ENCODE measurements at places on chromosomes 16 and 17.

GRCh38 chr16:85252461-85252860 is 140.2 kb upstream of the CIBAR2 start:
- no peak for DNase-seq

GRCh38 chr17:40884708-40885512 is at the start of gene KRT20:
TSS of gene KRT20 (minus strand) at chr17:40885242. CDS start at chr17:40885185, 57 bp downstream.
- DNase-seq, result peak; percentile 48

DNA sequence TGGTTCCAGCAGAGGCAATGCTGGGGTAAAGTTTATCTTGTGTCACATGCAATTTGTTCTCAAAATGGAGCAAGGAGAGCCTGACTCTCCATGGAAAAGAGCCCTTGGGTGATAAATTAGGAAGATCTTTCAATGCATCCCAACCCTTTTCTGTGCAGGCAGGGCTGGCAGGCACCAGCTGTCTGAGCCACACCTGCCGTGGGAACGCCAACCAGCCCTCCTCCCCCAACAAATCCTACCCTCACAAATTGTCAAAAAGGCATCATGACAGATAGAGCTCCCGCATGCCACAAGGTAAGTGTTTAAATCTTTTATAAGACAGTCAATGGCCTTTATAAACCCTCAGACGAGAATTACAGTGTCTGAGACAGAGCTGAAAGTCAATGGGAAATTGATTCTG is 418.5 kb upstream of the CDH5 start:
- no peak for DNase-seq

DNA sequence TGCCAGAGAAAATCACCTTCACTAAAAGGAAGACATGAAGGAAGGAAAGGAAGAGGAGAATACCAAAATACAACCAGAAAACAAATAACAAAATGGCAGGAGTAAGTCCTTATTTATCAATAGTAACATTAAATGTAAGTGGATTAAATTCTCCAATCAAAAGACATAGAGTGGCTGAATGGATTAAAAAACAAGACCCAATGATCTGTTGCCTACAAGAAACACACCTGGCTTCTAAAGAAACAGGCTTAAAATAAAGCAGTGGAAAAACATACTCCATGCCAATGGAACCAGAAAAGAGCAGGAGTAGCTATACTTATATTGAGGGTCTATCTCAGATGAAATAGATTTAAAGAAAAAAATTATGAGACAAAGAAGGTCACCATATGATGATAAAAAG is 86.4 kb upstream of the METRNL start:
- DNase-seq, result no peak

DNA sequence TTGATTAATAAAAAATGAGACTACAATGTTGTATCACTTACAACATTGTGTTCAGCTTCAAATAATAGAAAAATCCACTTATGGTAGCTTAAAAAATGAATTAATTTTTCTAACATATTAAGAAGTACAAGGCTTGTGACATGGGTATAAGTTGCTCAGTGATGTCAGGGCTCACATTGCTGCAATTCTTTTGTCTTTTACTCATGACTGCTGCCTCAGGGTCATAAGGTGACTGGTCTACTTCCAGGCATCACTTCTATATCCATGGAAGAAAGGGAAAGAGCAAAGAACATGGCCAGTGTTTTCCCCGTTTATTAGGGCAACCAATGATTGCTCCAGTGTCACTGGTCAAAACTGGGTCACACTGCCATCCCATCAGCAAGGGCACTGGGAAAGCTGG is 295.3 kb downstream of the MAP2K4 start:
- DNase-seq, result no peak

GRCh38 chr17:82200743-82201497 is 11.7 kb downstream of the CCDC57 start:
- DNase-seq, result no peak

- no peak for DNase-seq
These were observed 28.9 kb downstream of the BEAN1 start for GRCh38 chr16:66455970-66456369.

DNA sequence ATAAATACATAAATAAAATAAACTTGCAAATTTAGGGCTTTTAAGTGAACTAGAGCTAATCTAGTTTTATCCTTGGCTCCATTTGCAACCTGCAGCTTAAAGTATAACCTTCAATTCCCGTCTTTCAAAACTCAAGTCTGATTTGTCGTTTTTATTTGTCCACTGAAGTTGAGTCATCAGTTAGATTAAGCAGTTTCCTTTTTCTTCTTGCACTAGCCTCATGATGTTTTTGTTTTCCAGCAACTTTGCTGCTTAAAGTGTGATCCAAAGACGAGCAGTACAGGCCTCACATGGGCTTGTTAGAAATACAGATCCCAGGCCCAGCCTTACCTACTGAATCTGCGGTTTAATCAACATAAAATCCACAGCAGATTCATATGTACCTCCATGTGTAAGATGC is 13.8 kb downstream of the ARSG start:
- no peak for DNase-seq

GRCh38 chr17:2755891-2756724 is 6.7 kb upstream of the CCDC92B start:
- no peak for DNase-seq

- peak; percentile 92 for DNase-seq
These were observed 6.8 kb upstream of the ITGAD start for GRCh38 chr16:31386157-31386984.

DNA sequence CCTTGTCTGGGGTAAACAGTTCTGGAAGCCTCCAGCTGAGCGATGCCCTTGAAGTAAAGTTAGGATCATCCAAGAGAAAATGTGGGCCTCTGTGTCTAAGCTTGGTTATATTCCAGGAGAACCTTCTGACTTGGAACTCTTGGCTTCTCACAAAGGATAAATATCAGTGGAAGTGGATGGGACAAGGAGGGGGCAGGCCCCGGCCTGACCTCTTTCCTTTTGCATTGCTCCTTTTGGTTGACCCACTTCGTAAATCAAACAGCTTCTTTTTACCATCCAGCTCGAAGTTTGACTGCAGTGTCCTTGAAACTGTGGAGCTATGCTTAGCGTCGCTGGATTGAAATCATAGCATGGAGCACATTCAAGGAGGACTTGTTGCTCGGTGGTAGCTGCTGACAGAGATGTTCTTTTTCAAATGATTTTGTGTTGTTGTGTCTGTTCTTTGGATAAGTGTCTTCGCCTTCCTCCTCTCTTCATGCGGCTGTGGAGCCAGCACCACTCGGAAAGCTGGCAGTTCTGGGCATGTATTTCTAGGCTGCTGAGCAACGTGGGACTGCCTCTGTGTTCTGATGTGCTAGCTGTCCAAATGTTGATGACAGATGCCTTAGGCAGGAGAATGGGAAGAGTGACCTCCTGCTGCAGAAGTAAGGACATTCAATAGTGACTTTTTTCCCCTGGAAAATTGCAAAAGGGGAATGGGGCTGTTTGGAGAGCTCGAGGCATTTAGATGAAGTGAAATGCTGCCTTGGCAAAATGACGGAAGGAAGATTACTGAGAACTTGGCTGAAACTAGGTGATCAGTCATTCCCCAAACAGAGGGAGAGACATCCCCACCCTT is 4.5 kb downstream of the MINK1 start:
- DNase-seq, result no peak

- peak; percentile 59 for DNase-seq
These were observed 38.8 kb downstream of the C16orf95 start for GRCh38 chr16:87278191-87279093.

DNA sequence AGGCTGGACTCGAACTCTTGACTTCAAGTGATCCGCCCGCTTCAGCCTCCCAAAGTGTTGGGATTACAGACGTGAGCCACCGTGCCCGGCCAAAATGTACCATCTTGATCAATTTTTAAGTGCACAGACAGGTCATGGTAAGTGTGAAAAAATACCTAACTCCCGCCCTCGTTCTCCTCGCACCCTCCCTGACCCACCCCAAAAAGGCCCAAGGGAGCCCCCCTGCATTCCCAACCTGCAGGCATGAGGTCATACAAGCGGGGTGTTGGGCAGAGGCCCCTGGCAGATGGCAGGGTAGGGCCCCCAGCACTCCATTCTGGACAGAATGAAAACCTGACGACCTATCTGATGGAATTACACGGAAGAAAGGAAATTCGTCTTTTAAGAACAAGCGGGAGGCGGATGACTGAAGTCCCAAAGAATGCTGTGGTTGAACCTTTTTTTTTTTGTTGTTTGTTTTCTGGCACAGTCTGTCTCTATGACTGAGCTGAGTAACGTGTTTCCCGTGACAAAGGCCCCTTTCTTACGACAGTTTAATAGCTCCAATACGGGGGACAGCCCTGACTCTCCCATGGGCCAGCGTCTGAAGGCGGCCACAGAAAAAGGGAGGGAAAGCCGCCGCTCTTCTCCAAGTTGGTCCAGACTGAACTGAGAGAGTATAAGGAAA is 376.4 kb downstream of the SLC39A11 start:
- peak; percentile 98 for DNase-seq

GRCh38 chr17:77472468-77473310 is 331.9 kb downstream of the SEC14L1 start:
- DNase-seq, result no peak

- no peak for DNase-seq
These were observed 249.6 kb upstream of the TNRC6C start for GRCh38 chr17:77708936-77709335.

DNA sequence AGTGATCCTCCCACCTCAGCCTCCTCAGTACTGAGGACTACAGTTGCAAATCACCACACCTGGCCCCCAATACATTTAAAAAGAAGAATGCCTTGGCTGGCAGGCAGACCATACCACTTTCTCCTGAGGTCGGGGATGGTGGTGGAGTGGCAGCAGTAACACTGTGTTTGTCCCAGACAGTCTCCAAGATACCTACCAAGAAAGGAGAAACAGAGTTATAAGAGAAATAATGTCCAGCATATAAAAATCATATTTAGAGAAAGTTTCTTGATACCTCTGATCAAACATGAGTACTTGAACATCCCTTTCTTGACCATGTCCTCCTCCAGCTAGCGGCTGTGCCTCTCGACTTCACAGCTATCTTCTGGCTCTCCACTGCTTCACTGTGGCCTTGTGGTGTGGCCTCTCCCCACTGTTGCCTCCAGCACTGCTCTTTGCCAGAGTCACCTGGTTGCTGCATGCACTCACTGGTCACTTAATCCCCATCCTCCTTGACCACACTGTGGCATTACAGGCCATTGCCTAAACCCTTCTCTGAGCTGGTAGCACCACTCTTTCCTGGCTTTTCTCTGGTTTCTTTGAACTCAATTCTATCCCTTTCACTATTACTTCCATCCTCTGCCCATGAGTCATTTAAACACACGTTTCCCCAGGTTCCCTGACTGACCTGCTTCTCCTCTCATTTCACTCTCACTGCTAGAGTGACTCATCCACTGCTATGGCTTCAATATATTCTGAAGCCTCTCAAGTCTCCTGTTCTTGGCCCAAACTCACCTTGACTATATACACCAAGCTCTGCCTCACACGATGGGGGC is 45.2 kb downstream of the XPO6 start:
- DNase-seq, result peak; percentile 57

GRCh38 chr17:63549289-63549945 is 860 bp upstream of the DCAF7 start:
- no peak for DNase-seq

DNA sequence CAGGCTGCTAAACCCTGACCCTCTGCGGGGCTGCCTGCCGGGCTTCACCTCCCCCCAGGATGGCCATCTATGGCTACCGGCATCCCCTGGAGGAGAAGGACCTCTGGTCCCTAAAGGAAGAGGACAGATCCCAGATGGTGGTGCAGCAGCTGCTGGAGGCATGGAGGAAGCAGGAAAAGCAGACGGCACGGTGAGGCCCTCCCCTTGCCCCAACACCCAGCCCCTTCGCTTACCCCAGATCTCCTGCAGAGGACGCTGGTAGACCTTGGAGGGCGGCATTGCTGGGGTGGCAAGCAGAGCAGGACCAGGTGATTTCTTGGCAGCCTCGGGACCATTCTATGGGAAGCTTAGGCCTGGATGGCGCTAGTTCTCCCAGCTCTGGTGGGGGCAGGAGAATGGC is 24.5 kb downstream of the ABCC3 start:
- no peak for DNase-seq

- DNase-seq, result no peak
These were observed 6.8 kb upstream of the CAVIN1 start for GRCh38 chr17:42429726-42430447.

- no peak for DNase-seq
These were observed 2.3 kb upstream of the SSTR5 start for GRCh38 chr16:1070084-1070863.

DNA sequence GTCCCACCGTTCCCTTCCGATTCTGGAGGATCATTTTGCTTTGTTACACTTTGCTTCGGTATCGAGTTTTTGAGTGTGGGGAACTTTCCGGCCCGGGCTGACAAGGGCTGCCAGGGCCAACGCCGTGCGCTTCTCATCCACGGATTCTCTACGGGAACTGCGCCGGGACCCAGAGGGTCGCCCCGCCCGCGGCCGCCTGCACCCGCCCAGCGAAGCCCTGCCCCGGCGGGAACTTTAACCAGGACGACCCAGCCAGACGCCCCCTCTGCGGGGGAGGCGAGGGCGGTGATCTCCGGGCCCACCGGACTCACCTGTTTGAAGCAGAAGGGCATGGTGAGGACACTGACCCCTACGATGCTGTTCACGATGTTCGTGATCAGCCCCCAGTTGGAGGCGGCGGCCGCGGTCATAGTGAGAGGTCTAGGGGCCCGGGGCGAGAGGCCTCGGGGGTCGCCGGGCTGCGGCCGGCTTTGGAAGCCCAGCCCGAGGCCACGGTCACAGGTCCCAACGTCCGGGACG is 536 bp downstream of the SLC38A10 start:
- DNase-seq, result no peak

All from Caki2 (cell line).